T-cell (primary cell): ENCODE measurements at places on chromosomes 12 and 14.

- peak; percentile 36 for DNase-seq
Observed at GRCh38 chr12:15532364-15532977, 210.2 kb downstream of the PTPRO start.

- DNase-seq: no peak
Observed at GRCh38 chr12:66944365-66944764, 265.5 kb upstream of the GRIP1 start.

DNA sequence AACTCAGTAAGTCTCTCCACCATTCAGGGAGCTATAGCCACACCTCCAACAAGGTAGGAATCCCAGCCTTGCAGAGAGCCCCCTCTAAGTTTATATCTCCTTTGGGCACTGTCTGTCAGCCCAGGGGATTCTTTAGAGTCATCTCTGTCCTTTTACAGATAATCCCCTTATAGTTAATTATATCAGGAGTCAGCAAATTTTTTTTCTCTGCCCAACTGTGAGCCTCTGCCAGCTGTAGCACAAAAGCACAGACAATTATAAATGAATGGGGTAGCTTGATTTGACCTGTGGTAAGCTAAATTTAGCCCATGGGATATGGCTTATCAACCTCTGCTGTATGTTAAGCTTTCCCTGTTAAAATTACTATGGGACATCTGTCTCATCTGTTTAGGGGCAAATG, 8.3 kb downstream of the CEP128 start:
- DNase-seq: no peak

DNA sequence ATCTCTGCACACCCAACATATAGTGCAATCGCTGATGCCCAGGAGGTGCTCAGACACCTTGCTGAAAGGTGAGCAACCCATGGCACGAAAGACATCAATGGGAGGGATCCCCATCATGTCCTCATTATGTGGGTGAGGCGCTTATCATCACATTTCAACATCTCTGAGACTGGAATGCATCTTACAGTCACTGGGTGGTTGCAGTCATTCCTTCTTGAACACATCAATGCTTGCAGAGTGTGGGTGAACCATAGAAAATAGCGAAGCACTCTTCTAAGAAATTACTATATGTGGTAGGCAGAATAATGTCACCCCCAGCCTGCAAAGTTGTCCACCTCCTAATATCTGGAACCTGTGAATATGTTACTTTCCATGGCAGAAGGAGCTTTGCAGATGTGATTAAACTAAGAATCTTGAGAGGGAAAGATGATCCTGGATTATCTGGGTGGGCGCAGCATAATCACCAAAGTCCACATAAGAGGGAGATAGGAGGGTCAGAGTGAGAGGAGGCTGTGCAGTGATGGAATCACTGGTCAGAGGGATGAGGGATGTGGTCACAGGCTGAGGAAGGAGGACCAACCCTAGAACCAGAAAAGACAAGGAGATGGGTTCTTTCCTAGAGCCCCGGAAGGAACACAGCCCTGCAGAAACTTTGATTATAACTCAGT, 51.2 kb downstream of the GLRX5 start:
- no peak for DNase-seq

DNA sequence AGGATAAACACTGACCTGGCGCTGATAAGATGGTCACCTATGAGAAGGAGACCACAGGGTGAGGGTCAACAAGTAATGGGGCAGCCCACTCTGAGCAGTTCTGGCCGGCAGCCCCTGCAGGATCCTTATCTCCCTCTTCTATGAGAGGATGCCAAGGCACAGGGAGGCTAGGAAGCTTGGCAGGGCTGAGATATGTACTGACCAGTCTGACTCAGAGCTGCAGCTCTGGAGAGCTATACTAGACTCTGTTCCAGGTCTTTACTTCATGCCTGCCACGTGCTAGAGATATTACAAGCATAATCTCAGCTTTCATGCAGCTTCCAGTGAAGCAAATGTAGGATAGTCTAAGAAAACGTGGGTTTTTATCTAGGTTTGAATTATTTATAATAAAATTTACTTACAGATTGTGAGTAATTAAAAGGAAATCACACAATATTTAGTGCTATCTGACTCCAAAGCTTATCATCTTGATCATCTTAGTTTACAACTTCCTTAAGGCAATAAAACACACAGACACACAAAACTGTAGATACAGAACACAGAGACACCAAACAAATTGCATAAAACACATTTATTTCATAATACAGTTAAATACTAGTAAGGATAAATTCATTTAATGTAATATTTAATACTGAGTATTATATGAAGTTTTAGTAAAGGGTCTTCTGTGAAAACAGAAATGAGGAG, 32.3 kb downstream of the GIT2 start:
- no peak for DNase-seq

DNA sequence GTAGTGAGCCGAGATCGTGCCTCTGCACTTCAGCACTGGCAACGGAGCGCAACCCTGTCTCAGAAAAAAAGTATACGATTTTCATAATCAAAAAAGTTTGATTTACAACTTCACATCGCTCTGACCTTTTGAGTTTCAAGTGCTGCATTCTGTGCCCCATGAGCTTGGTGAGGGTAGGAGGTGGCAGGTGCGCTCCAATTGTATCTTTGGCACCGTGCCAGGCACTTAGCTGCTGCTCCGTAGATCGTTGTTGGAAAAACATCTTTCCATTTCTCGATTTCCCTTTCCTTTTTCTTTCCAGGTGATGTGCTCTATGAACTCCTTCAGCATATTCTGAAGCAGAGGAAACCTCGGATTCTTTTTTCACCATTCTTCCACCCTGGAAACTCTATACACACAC, 203.7 kb downstream of the ETV6 start:
- DNase-seq: no peak

GRCh38 chr12:12449533-12450025, 92.7 kb downstream of the BORCS5 start:
- no peak for DNase-seq
